ENCODE measurements at places on chromosomes 5 and 9.

DNA sequence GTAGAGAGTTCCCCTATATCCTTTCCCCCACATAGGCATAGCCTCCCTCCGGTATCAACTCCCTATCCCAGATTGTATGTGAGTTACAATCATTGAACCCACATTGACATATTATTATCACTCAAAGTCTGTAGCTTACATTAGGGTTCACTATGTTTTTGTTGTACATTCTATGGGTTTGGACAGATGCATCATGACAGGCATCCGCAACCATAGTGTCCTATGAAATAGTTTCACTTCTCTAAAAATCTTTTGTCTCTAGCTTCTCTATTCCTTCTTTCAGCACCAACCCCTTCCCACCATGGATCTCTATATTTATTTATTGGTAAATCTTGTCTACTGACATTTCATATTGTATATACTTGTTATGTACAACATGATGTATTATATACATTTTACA lies 31.6 kb downstream of the TAF11L14 start:
- no peak for DNase-seq

DNA sequence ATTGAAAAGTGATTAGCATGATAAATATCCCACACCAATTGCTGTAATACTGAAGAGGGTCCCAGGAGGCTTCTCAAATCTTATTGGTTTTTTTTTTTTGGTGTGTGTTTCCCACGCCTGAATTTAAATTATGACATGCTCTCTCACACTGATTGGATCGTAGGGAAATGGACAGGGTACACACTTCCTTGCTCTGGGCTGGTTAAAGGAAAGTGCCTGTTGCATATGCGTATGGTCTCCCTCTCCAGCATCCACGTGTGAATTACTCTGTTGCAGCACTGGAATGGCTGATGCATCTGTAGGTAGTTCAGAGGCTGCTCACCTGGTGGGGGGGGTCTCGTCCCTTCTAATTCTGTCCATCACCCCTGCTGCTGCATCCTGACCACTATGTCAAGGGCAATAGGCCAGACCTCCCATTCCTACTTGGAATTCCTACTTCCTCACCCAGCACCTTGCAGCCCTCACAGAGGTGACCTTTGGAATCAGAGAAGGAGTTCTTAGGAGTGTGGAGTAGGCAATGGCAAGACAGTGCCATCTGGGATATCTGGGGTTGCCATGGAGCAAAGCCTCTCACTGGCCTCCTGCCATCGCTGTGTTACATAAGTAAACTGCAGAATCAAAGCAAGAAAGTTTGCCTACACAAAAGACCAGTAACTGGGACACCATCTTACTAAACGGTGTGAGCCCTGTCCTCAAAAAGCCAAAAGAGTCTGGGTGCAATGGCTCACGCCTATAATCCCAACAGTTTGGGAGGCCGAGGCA lies 71.4 kb upstream of the FBXW11 start:
- DNase-seq, result no peak

GRCh38 chr9:116318468-116319374 lies 165.1 kb downstream of the PAPPA start:
- no peak for DNase-seq

- no peak for DNase-seq
Measured at GRCh38 chr5:4128994-4129393, 533.4 kb downstream of the IRX1 start.

GRCh38 chr9:137023583-137023991 lies 4.5 kb downstream of the ABCA2 start:
- DNase-seq, result no peak

DNA sequence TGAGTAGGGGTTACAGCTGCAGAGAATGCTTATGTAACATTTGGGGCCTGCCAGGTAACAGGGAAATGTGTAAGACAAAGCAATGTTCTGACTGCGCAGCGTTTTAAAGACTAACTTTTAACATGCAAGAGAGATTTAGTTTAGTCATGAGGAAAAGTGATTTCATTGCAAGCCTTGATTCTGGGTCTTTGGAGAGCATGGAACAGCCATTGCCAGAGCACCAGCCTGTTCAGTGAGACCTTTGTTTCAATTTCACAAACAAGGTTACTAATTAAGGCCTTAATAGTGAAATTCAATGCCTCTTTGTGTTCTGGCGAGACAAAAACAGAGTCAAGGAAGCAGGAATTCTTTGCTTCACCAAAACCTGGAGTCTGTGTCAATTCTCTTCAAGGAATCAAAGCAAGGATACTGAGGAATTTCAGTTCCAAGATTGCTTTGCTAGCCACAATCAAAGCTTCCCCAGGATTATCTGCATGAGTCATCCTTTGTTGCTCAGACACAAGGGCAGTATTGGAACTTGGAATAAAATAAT lies 14.4 kb downstream of the CKMT2 start:
- DNase-seq, result no peak

DNA sequence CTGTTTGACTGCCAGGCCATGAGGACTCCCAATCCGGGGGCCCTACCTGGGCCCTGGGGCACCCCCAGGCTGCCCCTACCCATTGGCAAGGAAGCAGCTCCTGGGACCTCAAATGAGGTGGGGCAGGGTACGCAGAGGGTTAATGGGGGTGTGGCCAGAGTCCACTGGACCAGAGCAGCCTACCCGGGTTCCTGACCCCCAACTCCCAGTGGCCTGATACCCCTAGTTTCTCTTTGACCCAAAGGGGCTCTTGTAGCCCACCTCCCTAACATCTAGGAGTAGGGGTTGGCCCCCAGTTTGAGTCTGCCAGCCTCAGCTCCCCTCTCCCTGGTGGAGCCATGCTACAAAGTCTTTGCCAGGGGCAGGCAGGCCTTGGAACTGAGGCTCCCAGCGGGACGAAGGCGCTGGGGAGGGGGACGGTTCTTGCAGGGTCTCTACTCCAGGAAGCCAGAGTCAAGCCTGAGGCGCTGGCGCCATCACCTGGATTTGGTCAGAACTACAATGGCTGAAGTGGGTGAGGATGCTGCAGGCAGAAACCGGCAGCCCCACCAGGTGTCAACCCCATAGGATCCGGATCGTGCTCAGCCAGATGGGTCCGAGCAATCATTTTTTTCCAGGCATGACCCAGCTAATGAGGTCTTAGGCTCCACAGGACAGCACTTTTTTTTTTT lies 8.4 kb upstream of the CERCAM start:
- no peak for DNase-seq

- no peak for DNase-seq
Measured at GRCh38 chr5:169422087-169422486, 121.1 kb upstream of the SLIT3 start.

DNA sequence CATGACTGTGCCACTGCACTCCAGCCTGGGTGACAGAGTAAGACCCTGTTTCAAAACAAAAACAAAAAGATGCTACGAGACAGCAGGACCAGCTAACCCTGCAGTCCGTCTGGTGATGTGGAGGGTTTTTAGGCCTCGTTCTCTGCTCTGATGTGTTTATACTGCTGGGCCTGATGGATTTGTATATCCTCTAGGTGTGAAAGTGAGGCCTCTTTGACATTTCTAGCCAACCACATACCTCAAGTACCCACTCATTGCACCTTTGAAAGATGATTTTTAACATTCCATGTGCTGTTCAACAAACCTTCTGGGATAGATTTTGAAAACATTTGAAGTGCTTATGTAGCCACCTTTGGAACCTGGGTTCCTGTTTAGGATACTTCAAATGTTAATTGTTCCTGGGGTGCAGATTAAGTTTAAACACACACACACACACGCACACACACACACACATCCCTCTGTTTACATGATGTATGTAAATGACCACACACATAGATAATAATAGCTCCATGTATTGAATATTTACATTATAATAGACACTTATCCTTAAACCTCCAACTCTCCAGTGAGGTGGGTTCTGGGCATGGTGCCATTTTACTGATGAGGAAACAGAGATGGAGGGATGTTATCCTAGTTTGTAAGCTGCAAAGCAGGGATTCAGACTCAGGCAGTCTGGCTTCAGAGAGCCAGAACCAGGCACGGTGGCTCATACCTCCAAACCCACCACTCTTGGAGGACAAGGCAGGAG lies 48.8 kb upstream of the GOLPH3 start:
- no peak for DNase-seq

DNA sequence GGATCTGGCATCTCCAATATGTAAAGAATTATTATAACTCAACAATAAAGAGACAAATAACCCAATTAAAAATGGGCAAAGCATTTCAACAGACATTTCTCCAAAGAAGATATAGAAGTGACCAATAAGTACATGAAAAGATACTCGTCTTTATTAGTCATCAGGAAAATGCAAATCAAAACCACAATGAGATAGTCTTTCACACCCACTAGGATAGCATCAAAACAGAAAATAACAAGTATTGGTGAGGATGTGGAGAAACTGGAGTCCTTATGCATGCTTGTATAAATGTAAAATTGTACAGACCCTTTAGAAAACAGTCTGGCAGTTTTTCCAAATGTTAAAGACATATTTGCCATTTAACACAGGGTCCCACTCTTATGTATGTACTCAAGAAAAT lies 39.1 kb upstream of the ITGA1 start:
- no peak for DNase-seq

DNA sequence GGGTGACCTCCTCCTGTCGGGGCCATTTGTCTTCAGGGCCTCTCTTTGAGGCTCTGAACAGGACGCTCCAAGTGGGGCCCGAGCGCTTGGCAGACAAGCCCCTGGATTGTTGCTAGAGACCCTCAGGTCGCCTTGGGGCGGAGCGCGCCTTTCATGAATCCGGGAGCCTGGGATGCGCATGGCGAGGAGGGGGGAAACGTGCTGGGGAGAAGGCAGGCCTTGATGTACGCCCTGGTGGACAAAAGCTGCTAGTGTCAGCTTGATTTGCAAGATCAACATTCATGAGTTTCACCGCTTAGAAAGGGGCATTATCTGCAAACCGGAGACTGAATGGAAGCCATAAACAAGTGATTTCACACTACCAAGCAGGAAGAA lies 226.3 kb downstream of the SMARCA2 start:
- DNase-seq, result no peak

- no peak for DNase-seq
Measured at GRCh38 chr5:100576217-100576751, 41.1 kb downstream of the FAM174A start.

DNA sequence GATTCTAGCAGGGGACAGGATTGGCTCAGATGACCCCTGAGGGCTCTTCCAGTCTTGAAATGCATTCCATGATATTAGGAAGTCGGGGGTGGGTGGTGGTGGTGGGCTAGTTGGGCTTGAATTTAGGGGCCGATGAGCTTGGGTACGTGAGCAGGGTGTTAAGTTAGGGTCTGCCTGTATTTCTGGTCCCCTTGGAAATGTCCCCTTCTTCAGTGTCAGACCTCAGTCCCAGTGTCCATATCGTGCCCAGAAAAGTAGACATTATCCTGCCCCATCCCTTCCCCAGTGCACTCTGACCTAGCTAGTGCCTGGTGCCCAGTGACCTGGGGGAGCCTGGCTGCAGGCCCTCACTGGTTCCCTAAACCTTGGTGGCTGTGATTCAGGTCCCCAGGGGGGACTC lies 2.9 kb upstream of the MYOZ3 start:
- no peak for DNase-seq

DNA sequence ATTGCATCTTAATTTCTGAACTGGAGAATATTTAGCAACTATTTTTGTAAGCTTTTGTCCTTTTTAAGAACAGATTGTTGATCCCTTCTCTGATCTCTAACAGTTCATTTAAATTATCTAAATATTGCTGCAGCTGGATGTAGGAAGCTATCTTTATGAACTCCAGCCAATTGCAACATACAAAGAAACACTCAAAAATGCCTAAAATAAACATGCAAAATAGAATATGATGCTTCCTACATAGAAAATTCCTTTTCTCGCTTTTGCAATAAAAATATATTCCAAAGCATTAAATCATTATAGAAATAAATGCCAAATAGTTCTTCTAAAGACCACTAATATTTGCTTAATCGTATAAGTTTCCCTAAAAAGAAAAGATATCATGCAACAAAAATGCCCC lies 218.6 kb downstream of the LURAP1L start:
- DNase-seq, result no peak

DNA sequence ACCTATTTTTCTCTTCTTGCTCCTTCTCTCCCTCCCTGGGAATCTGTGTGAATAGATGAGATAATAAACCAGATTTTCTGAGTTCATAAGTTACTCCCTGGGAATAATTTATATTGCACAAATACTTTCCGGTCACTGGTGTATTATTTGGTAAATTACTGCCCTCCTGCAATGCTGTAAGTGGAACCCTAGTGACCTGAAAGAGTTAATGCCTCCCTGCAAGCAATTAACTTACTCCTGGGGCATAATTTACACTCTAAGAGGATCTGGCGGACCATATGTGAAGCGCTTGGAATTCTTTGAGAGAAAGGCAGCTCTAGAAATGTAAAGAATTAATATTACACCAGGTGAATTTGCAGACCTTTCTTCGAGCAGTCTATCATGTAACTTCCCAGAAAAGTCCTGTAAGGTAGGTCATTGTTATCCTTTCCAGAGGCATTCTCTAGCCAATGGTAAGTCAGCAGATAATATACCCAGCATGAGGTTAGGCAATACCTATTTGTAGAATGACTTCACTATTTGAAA lies 7.0 kb upstream of the GDNF start:
- no peak for DNase-seq

DNA sequence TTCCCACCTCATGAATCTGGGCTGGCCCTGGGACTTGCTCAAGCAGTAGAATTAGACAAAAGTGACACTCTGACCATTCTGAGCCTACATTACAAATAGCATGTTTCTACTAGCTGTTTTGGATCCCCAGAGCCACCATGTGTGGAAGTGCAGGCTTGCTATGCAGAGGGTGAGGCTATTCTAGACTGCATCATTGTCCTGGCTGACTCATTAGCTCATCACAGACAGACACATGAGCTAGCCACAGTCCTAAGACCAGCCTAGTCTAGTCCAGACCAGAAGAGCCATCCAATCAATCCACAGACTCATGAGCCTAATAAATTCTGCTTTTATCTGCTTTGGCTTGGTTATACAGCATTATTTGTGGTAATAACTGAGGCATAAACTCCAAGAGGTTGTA lies 351.9 kb downstream of the PRELID2 start:
- DNase-seq, result no peak

DNA sequence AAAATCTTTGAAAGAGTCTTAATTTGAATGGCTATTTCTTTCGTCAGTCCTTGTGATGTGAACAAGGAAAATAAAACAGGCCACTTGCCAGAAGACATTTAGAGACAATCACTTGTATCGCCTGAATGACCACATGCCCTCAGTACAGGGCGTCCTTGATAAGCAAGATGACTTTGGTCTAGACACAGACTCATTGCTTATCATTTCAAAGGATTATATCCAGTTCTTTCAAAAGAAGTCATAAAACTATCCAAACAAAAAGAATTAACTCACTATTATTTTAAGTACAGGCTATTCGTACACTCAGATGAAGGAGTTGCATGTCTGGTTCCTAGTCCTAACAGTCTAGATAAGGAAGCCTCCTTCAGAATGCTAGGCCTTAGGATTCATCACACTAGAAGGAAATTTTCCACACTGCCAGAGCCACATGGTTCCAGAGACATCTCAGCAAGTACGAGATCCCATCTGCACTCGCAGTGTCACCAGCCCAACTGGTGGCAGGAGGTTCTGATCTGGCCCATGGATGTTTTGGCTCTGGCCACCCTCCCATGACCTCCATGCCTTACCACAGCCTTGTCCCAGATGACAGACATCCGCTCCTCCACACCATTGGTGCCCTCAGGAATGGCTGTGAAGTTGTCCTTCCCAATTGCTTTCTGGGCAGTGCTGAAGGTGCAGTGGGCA lies 109.6 kb downstream of the DPYSL3 start:
- no peak for DNase-seq

Data from Panc1 (cell line).